ENCODE measurements at places on chromosomes 2 and 18.

- DNase-seq, result no peak
- no peaks in the 10 kb centered on the region for H3K4me1 ChIP-seq
- no peaks in the 10 kb centered on the region for H3K27me3 ChIP-seq
- peaks cover 4% of the 10 kb centered on the region for H3K36me3 ChIP-seq
- no peak overlapping the region for H3K4me3 ChIP-seq
- no peak overlapping the region for H3K27ac ChIP-seq
Observed at GRCh38 chr2:173343921-173344320, 10.8 kb upstream of the CDCA7 start.

DNA sequence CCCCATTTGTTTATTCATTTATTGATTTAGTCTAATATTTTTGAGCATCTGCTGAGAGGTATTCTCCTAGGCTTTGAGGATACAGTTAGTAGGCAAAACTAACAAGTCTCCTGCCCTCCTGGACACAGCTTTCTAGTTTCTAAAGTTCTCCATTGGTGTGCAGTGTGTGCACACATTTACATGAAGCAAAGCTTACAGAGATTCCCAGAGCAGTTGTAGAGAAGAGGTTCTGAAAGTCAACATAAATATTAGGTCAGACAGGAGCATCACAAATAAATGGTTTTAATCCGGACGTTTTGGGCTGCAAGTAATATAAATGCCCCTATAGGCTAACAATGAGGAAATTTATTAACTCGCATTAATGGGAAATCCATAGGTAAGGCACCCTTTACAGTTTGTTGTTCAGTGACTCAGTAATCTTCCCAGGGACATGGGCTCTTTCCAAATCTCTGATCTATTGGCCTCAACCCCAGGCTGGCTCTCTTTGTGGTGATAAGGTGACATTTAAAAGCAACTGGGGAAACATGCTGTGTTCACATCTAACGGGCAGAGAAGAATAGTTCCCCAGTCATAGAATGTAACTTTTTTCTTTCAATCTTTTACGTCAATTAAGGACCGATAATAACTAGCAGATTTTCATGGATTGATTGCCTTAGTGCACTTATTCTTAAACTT, 407.2 kb downstream of the PTPRM start:
- peaks cover 4% of the 10 kb centered on the region for H3K4me1 ChIP-seq
- no peaks in the 10 kb centered on the region for H3K27me3 ChIP-seq
- no peak for DNase-seq
- no peak overlapping the region for H3K4me3 ChIP-seq
- H3K36me3 ChIP-seq, result no peaks in the 10 kb centered on the region
- no peak overlapping the region for H3K27ac ChIP-seq

DNA sequence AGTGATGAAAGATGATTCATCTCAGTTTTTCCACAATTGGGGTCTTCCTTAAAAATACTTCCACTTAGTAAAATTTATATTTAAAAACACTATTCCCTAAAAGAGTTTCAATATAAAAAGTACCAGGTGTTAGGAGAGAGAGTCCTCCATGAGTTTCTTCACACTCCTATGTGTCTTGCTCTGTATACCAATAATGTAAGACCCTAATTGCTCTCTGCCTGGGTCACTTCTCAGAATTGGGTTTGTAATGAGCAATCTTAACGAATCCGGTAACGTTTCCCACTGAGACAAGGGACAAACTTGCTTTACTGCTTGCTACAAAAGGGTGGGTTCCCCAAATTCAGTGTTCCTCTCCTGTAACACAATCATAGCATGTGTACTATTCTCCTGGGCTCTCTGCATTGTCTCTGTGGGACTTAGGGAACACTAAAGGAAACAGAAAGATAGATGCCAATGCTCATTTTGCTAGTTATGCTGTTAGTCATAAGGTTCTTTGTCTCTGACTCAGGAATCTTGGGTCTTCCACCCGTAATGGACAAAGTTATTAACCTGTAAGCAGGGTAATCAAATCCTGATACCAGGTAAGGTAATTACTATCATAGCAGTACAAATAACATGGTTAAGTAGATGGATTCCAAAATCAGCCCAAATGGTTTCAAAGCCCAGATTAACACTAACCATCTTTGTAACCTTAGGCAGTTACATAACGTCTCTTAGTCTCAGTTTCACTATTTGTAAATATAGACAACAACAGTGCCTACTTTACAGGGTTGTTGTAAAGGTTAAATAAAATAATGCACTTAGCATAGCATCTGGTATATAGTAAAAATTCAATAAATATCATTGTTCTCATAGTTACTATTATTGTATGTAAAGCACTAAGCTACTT, 46.3 kb downstream of the ITSN2 start:
- H3K27me3 ChIP-seq, result peaks cover 2% of the 10 kb centered on the region
- peaks cover 5% of the 10 kb centered on the region for H3K4me1 ChIP-seq
- peak overlapping the region; percentile 49 for H3K27ac ChIP-seq
- H3K36me3 ChIP-seq, result peaks cover 24% of the 10 kb centered on the region
- no peak overlapping the region for H3K4me3 ChIP-seq
- no peak for DNase-seq

- no peak for DNase-seq
- no peak overlapping the region for H3K27ac ChIP-seq
- H3K36me3 ChIP-seq, result no peaks in the 10 kb centered on the region
- peaks cover 4% of the 10 kb centered on the region for H3K4me1 ChIP-seq
- H3K27me3 ChIP-seq, result peaks cover 6% of the 10 kb centered on the region
- H3K4me3 ChIP-seq, result no peak overlapping the region
Observed at GRCh38 chr2:148534416-148535204, 109.9 kb upstream of the EPC2 start.

- H3K36me3 ChIP-seq, result no peaks in the 10 kb centered on the region
- H3K4me1 ChIP-seq, result no peaks in the 10 kb centered on the region
- H3K27me3 ChIP-seq, result no peaks in the 10 kb centered on the region
- DNase-seq, result no peak
Observed at GRCh38 chr18:75869162-75869561, 441.7 kb upstream of the SMIM21 start.

DNA sequence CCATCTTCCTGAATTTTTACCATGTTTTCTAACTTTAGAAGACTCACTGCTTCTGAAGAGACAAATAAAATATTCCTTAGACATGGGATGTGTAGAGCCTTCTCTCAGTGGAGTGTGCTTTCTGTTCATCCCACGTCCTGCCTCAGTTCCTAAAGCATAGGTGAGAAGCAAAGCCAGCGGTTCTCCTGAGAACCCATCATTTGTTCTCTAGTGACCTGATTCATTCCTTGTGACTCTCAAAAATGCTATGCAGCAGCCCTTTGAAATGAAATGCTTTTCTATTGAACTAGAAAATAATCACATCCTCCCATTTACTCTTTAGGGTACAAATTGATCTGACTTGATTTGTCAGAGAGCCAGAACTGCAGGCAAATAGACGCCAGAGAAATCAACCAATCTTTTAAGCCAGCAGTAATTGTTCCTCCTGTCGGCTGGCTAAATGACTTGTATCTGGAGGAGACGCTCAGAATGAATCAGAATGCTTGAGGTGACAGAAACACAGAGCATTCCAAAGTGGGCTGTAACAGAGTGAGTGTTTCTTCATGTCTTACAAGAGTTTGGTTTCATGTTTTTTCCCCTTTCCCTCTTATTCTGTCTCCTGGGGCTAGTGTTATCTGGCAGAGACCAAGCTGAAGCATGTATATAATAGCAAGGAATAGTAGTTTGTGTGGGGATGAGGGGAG, 81.3 kb upstream of the TMEM178A start:
- no peak for DNase-seq
- H3K36me3 ChIP-seq, result peaks cover 14% of the 10 kb centered on the region
- no peak overlapping the region for H3K4me3 ChIP-seq
- no peak overlapping the region for H3K27ac ChIP-seq

- H3K36me3 ChIP-seq, result no peaks in the 10 kb centered on the region
- no peak for DNase-seq
- no peak overlapping the region for H3K27ac ChIP-seq
- no peaks in the 10 kb centered on the region for H3K27me3 ChIP-seq
- H3K4me3 ChIP-seq, result no peak overlapping the region
Observed at GRCh38 chr2:225920621-225921220, 521.2 kb downstream of the NYAP2 start.

DNA sequence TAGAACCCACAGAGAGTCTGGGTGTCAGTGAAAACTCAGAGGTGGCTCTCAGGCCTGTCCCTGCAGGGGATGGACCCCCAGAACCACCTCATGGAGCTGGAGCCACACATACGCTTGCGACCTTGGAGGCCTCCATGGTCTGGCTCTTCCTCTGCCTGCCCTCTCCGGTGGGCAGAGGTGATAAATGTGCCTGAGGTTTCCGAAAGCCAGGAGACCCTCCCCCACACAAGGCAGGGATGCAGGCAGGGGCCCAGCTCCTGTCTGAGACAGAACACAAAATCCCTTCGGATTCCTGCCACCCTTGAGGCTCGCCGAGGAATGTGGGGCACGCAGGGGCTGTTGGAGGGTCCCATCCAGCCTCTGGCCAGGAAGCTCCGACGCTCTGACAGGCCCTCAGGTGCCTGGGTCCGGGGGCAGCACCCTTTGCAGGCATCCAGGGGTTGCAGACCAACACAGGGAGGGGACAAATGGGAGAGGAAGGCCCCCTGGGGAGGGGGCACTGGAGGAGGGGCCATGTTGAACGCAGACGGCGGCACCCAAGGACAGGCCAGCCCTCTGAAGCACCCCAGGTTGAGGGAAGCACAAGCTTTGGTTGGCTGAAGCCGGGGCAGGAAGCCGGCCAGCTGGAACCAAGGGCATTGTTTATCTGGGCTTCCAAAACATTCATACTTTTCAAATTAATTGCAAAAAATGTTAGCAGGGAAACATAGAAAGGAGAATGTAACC, 4.1 kb upstream of the SNED1 start:
- no peak for DNase-seq

- H3K36me3 ChIP-seq, result no peaks in the 10 kb centered on the region
- H3K4me3 ChIP-seq, result no peak overlapping the region
- no peaks in the 10 kb centered on the region for H3K4me1 ChIP-seq
- H3K27ac ChIP-seq, result no peak overlapping the region
- H3K27me3 ChIP-seq, result no peaks in the 10 kb centered on the region
Observed at GRCh38 chr2:223357076-223357475, 245.1 kb downstream of the SCG2 start.

DNA sequence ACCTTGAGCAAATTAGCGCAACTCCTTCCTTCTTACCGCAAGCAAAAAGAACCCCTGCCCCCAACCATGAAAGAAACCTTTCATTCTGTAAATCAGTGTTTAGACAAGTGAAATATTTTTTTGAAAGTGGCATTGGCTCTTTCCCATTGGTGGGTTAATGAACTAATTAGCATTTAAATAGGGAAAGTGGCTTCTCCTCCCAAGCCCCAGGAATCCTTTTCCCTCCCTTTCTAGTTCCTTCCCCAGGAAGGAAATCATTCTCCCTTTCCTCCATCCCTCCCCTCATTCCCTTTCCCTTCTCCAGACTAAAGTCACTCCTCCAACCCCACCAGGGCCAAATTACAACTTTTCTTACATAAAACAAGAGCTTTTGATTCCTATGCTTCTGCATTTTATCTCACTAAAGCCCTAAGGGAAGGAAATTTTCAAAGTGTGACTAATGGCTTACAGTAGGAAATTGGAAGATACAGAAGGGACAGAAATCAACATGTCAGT, 22.9 kb upstream of the TYMS start:
- no peak overlapping the region for H3K4me3 ChIP-seq
- H3K4me1 ChIP-seq, result peaks cover 15% of the 10 kb centered on the region
- DNase-seq, result no peak
- no peaks in the 10 kb centered on the region for H3K36me3 ChIP-seq
- H3K27ac ChIP-seq, result no peak overlapping the region

GRCh38 chr2:198316852-198317396, 512.5 kb downstream of the PLCL1 start:
- peaks cover 3% of the 10 kb centered on the region for H3K4me1 ChIP-seq
- no peak overlapping the region for H3K27ac ChIP-seq
- H3K4me3 ChIP-seq, result no peak overlapping the region
- no peaks in the 10 kb centered on the region for H3K36me3 ChIP-seq
- DNase-seq, result no peak

GRCh38 chr2:57869758-57870344, 176.8 kb upstream of the VRK2 start:
- no peaks in the 10 kb centered on the region for H3K4me1 ChIP-seq
- H3K36me3 ChIP-seq, result no peaks in the 10 kb centered on the region
- no peak overlapping the region for H3K27ac ChIP-seq
- H3K4me3 ChIP-seq, result no peak overlapping the region
- H3K27me3 ChIP-seq, result no peaks in the 10 kb centered on the region

- H3K27ac ChIP-seq, result no peak overlapping the region
- H3K4me3 ChIP-seq, result no peak overlapping the region
- H3K4me1 ChIP-seq, result peaks cover 3% of the 10 kb centered on the region
- no peaks in the 10 kb centered on the region for H3K36me3 ChIP-seq
- H3K27me3 ChIP-seq, result no peaks in the 10 kb centered on the region
Observed at GRCh38 chr2:214482728-214483127, 71.9 kb downstream of the VWC2L start.

- H3K27ac ChIP-seq, result no peak overlapping the region
- peaks cover 1% of the 10 kb centered on the region for H3K27me3 ChIP-seq
- DNase-seq, result no peak
- H3K36me3 ChIP-seq, result no peaks in the 10 kb centered on the region
- H3K4me3 ChIP-seq, result no peak overlapping the region
- no peaks in the 10 kb centered on the region for H3K4me1 ChIP-seq
Observed at GRCh38 chr2:126264625-126265024, 391.3 kb upstream of the GYPC start.

DNA sequence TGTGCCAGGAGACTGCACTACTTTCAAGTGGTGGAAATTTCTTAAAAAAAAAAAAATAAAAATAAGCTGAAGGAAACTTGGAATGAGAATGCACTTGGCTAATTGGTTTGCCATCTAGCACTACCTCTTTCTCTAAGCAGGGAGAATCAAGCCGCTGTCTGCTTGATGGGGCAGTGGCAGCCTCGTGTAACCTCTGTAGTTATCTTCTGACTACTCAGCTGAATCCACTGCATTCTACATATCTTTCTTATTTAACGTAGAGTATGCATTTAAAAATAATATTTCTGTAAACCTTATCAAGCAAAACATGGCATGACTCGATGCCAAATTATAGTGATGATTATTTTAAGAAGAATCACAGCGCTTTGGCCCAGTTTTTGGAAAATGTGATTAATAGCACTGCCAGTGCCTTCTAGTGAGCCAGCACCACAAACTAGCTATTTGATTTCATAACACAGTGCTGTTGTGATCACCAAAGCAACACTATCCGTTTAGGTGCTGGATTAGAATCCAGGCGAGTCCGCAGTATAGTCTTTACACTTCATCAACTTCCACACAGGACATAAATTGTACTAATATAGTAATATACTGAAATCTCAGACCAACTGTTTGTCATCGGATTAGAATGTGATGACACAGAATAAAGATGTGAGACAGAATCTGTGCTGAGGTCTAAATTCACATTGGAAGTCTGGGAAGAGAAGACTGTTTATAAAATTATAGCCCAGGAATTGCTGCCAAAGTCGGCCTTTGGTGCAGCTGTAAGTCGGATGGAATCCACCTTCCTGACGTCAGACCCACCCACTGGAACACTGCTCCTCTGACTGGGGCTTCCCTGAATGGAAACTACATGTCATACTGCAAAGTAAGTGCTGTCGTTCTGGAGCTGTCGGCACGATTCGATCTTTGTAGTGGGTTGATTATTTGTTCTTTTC, 136.5 kb upstream of the ETAA1 start:
- H3K27ac ChIP-seq, result no peak overlapping the region
- no peak for DNase-seq
- no peaks in the 10 kb centered on the region for H3K36me3 ChIP-seq
- no peak overlapping the region for H3K4me3 ChIP-seq
- no peaks in the 10 kb centered on the region for H3K4me1 ChIP-seq
